H1 (cell line): ENCODE measurements at places on chromosomes 12 and 14. TPM values are rescaled to one million over a fixed set of nuclear protein-coding genes. Genes with fewer than 3 reads are reported as not detected.

MSI1 gene
- 51.9 and 53.1 TPM in 2 replicates for total RNA-seq

LHX5 gene
- 0.47 and 0.63 TPM in 2 replicates for total RNA-seq

FBRSL1 gene
- 109 and 123 TPM in 2 replicates for total RNA-seq

ST8SIA1 gene
- total RNA-seq, result 3.2 and 4.4 TPM in 2 replicates

HOXC9 gene
- total RNA-seq, result not detected in 2 replicates

TROAP gene
- 52.0 and 54.0 TPM in 2 replicates for total RNA-seq

LRCOL1 gene
- not detected in 2 replicates for total RNA-seq

TMTC1 gene
- 19.8 and 20.8 TPM in 2 replicates for total RNA-seq
